ENCODE measurements at places on chromosomes 16 and 17.

DNA sequence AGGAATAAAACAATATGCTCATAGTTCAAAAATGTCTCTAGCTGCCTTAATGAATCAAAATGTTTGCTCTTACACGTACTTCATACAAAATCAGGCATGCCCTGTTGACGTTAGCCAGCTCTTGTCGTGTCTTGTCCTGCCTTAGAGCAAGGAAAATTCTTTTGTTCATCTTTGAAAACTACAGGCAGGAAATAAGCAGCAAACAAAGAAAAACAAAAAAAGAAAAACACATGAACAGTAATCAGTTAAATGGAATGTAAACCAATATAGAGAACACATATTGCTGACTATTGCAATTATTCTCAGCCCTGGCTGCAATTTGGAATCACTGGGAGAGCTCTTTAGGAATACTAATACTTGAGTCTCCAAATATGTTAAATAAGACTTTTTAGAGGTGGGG lies 1.7 kb downstream of the CAPNS2 start:
- H3K36me3 ChIP-seq = no peaks in the 10 kb centered on the region
- no peak overlapping the region for H3K27ac ChIP-seq
- no peak overlapping the region for H3K4me3 ChIP-seq
- no peaks in the 10 kb centered on the region for H3K27me3 ChIP-seq

DNA sequence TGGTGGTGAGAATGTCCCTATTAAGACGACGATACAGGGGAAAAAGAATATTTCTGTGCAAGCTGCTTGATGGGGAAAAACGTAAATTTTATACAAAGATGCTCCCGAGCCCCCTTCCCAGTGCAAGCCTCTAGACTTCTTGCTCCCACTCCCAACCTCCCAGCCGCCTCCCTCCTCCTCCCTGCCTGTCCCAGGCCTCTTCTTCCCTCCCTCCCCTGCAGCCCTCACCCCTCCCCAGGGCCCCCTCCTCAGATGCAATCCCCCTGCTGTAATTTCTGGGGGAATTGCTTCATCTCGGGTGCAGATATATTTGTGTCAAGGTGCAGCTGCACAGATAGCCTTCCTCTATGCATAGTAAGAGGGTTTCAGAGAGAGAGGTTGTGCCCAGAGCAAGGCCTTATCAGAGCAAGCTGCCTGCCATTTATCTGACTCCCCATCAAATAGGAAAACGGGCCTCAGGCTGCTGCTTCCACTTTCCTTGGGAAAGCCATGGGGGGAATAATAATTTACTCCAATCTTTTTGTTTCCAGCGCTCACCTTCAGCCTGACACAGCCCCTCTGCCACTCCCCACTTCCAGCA lies 47.4 kb upstream of the LHX1 start:
- H3K4me3 ChIP-seq = no peak overlapping the region
- no peak overlapping the region for H3K27ac ChIP-seq
- no peaks in the 10 kb centered on the region for H3K4me1 ChIP-seq
- H3K36me3 ChIP-seq = no peaks in the 10 kb centered on the region
- H3K27me3 ChIP-seq = peaks cover 3% of the 10 kb centered on the region
- DNase-seq = no peak

GRCh38 chr17:67602444-67602843 lies 115.3 kb upstream of the NOL11 start:
- H3K4me1 ChIP-seq = peaks cover 6% of the 10 kb centered on the region
- no peak overlapping the region for H3K27ac ChIP-seq
- H3K36me3 ChIP-seq = peaks cover 6% of the 10 kb centered on the region
- H3K27me3 ChIP-seq = no peaks in the 10 kb centered on the region
- no peak overlapping the region for H3K4me3 ChIP-seq
- no peak for DNase-seq

GRCh38 chr17:56779322-56779721 lies 54.4 kb downstream of the C17orf67 start:
- no peaks in the 10 kb centered on the region for H3K36me3 ChIP-seq
- H3K27ac ChIP-seq = no peak overlapping the region
- peak; percentile 9 for DNase-seq
- H3K4me1 ChIP-seq = peaks cover 10% of the 10 kb centered on the region

DNA sequence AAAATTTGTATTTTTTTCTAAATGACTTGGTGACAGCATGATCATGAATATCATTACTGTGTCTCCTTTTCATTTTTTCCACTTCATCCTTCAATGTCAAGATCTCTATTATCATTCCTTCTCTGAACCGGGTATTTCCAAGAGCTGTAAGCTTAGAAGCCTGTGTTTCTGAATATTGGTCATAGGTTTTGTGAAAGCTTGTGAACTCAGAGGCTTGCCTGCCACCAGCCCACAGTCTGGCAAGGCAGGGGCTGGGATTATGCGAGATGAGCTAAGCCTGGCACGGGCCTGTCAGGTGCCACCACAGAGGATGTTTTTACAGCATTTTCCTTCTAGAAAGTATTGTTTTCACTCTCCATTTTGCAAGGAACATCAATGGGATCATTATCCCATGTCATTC lies 92.8 kb downstream of the MYH10 start:
- DNase-seq = no peak
- H3K36me3 ChIP-seq = no peaks in the 10 kb centered on the region
- H3K27me3 ChIP-seq = no peaks in the 10 kb centered on the region
- H3K4me3 ChIP-seq = no peak overlapping the region

- H3K4me1 ChIP-seq = peaks cover 48% of the 10 kb centered on the region
- H3K4me3 ChIP-seq = no peak overlapping the region
- no peak overlapping the region for H3K27ac ChIP-seq
- peaks cover 14% of the 10 kb centered on the region for H3K27me3 ChIP-seq
- peaks cover 27% of the 10 kb centered on the region for H3K36me3 ChIP-seq
Measured at GRCh38 chr17:28718333-28719020, 809 bp upstream of the RAB34 start.

GRCh38 chr17:1643999-1644492 lies 1.5 kb downstream of the SCARF1 start:
- no peak for DNase-seq
- H3K27ac ChIP-seq = peak overlapping the region; percentile 29
- no peaks in the 10 kb centered on the region for H3K36me3 ChIP-seq
- peaks cover 39% of the 10 kb centered on the region for H3K4me1 ChIP-seq
- no peaks in the 10 kb centered on the region for H3K27me3 ChIP-seq

DNA sequence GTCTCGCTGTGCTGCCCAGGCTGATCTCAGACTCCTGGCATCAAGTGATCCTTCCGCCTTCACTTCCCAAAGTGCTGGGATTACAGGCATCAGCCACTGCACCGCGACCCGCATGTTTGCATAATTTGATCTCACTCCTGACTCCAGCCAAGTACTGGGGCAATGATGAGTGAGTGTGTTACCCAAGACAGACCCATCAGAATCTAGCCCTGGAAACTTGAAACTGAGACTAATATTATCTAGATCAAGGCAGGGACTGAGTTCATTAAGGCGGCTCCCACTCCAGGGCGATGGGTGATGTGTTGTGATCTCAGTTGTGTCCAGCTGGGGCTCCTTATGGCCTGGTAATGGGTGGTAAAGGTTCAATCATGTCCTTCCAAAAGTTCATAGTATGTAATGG lies 53.4 kb downstream of the EMP2 start:
- no peak overlapping the region for H3K27ac ChIP-seq
- H3K36me3 ChIP-seq = no peaks in the 10 kb centered on the region
- no peaks in the 10 kb centered on the region for H3K4me1 ChIP-seq
- no peak for DNase-seq

DNA sequence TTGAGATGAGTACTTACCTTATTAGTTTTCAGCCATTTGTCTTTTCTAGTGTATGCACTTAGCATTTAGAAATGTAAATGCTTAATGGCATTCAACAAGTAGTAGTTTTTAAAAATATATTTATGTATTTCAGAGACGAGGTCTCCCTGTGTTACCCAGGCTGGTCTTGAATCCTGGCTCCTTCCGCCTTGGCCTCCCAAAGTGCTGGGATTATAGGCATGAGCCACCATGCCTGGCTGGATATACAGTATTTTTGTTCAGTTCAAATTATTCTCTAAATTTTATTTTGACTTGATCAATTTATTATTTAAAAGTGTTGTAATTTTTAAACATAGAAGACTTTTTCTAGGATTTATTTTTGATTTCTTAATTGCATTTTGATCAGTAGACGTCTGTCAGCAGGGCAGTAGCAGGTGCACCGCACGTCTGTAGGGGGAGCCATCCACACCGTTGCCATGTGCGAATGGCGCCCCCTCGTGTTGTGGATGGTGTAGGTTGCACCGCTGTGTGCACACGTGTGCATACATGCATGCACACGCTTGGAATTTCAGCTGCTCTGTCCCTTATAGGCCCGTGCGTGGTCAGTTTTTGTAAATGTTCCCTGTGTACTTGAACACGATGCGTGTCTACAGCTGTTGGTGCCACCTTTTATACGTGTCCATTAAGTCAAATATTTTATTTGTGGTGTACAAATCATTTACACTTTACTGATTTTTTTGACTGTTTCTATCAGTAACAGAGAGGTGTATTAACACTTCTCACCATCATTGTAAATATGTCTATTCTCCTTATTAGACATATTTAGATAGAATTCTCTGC lies 30.6 kb downstream of the RPTOR start:
- no peaks in the 10 kb centered on the region for H3K4me1 ChIP-seq
- peak; percentile 96 for DNase-seq
- H3K27me3 ChIP-seq = no peaks in the 10 kb centered on the region
- H3K36me3 ChIP-seq = no peaks in the 10 kb centered on the region

DNA sequence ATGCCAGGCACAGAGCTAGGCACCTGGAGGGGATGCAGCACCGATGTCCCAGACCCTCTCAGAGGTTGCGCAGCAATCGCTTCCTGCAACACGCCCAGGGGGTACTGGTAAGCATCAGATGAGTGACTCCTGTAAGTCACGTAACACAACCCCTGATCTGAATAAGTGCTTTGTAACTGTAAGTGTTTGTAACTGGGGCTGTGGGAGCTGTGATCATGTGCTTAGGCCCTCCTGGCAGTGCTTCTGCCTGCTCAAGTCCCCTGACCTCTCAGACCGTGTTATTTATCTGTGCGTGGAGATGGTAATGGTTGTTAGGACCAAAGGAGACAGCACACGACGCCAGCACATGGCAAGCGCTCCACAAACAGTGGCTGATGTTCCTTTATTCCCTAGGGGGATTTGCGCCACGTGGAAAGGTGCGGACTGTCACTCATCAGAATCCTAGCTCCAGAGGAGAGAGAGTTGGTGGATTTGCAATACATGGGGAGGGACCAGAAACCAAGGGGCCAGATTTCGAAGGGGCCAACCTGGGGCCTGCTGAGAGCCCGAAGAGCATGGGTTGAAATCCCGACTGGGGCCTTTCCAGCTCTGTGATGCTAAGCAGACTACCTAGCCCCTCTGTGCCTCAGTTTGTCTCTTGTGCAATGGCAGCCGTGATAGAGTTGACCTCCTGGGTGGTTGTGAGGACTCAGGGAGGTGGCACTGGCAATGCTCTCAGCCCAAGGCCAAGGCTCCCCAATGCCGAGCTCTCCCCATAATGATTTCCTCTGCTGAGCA lies 151.8 kb downstream of the IRF8 start:
- no peaks in the 10 kb centered on the region for H3K36me3 ChIP-seq
- H3K27me3 ChIP-seq = peaks cover 2% of the 10 kb centered on the region
- H3K4me1 ChIP-seq = no peaks in the 10 kb centered on the region
- no peak overlapping the region for H3K27ac ChIP-seq

DNA sequence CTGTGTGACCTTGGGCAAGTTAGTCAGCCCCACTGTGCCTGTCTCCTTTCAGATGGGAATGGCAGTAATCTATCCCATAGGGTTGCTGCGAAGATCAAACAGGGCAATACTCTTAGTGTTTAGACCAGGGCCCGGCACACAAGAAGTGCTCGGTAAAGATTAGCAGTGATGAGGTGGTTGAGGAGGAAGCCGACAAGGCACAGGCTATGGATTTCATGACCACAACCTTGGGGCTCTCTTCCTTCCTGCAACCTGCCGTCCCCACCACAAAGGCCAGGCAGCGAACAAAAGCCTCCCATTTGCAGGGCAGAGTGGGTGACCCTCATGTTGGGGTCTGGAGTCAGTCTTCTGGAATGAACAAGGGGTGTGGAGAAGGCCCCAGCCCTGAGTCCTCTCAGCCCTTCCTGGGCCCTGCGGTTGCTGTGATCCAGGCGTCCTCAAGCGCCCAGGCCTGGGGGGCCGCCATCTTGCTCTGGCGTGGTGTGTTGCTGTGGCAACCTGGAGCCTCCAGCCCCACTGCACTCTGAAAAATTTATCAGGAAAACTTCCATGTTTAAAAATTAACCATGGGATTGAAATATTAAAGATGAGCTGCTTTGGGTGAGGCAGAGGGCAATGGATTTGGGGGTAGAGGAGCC lies 9.8 kb downstream of the ADAM11 start:
- no peak overlapping the region for H3K4me3 ChIP-seq
- H3K4me1 ChIP-seq = peaks cover 12% of the 10 kb centered on the region
- H3K27ac ChIP-seq = no peak overlapping the region

DNA sequence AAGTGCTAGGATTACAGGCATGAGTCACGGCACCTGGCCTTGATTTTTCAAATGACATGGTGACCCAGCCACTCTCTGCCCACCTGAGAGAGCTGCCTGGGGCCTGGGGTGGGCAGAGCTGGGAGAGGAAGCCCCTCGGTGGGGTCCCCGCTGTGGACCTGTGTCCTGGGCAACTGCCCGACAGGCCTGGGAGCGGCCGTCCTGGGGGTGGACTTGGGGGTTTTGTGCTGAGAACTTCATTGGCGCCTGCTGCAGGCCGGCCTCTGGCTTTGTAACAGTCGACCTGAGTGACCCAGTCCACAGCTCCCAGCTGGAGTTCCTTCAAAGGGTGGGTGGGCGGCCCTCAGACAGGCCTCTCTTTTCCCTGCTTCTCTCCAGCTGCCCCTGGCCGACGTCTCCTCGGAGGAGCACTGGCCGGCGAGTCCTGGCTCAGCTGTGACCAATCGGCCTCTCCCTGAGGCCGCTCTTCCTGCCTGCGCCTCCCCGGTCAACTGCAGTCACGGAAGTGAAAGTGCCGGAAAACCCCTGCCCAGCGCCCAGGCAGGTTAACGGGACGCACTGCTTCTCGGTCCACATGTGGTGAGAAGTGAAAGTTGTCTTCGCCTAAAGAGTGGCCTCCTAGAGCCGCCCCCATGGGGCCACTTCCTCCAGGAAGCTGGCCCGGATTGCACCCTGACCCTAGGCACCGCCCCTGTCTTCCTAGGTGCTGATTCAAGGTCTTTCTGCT lies 5.5 kb downstream of the CBFA2T3 start:
- no peaks in the 10 kb centered on the region for H3K36me3 ChIP-seq
- H3K27ac ChIP-seq = peak overlapping the region; percentile 49
- H3K4me3 ChIP-seq = no peak overlapping the region
- DNase-seq = no peak

DNA sequence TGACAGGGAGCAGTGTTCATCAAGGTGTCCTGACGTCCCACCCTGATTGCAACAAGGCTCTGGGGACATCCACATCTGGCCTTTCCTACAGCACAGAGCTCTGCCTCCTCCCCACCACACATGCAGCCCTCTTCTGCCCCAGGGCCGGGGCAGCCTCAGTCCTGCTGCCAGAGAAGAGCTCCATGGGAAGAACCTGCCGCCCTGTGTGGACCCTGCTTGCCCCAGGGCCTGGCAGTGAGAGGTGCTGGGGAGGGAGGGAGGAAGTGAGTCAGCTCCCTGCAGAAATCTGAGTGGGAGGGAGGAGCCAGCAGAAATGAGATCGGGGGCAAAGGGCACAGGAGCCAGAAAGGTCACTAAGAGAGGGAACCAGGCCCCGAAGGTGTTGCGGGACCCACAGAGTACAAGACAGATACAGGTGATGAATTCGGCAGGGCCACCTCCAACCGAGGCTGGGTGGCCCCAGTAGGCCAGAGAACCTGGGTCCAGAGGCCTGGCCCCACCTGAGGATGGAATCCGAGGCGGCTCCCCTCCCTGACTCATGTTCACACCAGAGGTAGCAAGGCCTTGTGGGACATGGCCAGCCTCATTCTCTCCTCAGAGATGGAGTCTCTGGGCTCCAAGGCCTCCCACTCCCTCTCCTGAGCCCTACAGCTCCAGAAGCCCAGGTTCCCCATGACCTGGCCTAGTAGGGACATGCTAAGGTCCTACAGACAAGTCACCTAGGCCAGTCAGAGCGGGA lies 24.8 kb downstream of the MYO18A start:
- H3K36me3 ChIP-seq = no peaks in the 10 kb centered on the region
- no peak overlapping the region for H3K4me3 ChIP-seq
- peak overlapping the region; percentile 17 for H3K27ac ChIP-seq

Data from natural killer cell (primary cell).